ENCODE measurements at places on chromosomes 16 and 17. TPM values are rescaled to one million over a fixed set of nuclear protein-coding genes. Genes with fewer than 3 reads are reported as not detected.

DNA sequence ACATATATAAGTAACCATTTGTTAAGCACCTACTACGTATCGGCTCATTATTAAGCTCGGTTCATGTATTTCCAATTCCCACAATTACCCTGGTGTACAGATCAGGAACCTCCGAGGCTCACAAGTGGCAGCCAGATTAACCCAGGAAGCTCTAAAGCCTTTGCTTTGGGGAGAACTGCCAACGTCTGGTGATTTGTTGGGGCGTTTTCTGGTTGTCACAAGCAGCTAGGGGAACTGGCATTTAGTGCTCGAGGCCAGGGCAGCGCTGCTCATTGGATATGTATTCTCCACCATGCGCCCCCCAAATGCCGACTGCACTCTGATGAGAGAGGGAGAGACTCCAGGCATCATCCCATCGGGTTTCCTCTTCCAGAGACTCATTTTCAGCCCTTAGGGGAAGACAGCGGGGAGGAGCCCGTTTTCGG lies 541 bp downstream of the ZNF18 start:
- DNase-seq, result no peak

DNA sequence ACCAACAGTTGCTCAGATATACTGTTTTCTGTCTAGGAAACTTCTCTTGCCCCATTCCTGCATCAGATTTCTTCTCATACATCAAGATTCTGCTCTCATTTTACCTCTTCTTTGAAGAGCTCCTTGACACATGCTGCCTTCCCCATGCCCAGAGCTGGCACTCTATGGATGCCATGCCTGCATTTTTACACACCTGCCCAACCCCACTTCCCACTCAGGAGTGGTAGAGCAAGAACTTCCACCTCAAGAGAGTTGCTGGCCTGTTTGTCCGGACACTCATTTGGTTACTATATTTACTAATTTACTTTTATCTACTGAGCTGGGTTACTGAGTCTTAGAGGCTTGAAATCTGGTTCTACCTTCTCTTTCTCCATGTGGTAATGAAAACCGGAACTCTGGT lies 98.3 kb upstream of the HLF start:
- DNase-seq, result no peak

DNA sequence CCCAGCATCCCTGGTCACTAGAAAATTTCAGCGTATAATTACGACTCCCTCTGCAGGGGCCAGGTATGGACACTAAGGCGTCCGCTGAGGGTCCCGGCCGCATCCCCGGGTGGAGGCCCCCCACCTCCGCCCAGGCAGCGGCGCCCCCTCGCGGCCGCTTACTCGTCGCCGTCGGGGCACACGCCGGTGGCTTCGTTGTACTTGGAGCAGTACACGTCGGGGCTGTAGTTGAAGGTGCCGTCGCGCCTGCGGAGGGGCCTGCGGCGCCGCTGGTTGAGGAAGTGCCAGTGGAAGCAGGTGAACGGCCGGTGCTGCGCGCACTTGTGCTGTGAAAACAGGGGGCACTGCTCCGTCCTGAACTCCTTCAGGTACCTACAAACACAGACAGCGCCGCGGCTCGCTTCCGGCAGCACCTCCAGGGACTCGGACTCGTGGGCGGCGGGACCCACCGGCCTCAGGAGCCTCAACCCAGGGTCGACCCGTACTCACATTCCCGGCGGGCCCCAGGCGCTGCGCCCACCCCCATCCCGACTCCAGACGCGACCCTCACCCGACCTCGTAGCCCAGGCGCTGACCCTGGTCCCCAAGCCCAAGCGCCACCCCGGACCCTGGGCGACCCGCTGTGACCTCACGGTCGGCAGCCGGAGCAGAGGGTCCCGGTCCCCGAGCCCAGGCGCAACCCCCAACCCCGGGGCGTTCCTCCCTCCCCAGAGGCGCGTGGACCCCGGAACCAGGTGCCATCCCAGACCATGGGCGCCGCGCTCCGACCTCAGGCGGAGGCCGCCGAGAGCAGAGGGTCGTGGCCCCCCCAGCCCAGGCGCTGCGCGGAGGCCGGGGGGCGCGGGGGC lies 596 bp downstream of the UNKL start:
- DNase-seq, result peak; percentile 52

- DNase-seq, result no peak
These were observed 25.9 kb downstream of the PIPOX start for GRCh38 chr17:29068818-29069217.

- DNase-seq, result no peak
These were observed 24.2 kb downstream of the SLC12A3 start for GRCh38 chr16:56889206-56889605.

GRCh38 chr17:75827308-75828075 lies 16.7 kb downstream of the UNC13D start:
- peak; percentile 66 for DNase-seq

- DNase-seq, result no peak
These were observed 641 bp upstream of the NT5C3B start for GRCh38 chr17:41836550-41837196.

GRCh38 chr16:51562891-51563290 lies 411.8 kb upstream of the SALL1 start:
- no peak for DNase-seq

- DNase-seq, result no peak
These were observed 72.9 kb downstream of the METRNL start for GRCh38 chr17:83152227-83152744.

DNA sequence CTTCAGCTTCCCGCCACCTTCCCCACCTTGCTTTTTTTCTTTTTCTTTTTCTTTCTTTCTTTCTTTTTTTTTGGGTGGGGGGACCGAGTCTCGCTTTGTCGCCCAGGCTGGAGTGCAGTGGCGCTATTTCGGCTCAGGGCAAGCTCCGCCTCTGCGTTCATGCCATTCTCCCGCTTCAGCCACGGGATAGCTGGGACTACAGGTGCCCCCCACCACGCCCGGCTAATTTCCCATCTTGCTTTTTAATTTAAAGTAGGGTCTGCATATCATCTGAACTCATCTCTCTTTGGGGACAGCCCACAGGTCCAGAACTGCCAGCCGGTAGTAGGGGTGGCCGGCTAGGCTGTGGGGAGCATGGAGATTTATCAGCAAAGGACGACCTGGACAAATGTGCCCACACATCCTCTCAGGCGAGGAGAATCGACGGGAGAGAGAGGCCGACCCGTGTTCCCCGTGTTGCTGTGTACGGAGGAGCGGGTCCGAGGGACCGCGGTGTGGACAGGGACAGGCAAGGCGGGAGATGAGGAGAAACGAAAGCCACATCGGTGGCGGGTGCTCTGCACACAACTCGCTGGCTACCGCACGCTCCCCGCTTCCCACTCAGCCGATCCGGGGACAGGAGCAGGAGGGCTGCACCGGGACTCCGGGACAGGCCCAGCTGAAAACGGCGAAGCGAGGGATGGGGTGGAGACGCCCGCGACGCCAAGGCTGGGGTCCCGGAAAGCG lies 2.4 kb downstream of the MT1M start:
- no peak for DNase-seq

DNA sequence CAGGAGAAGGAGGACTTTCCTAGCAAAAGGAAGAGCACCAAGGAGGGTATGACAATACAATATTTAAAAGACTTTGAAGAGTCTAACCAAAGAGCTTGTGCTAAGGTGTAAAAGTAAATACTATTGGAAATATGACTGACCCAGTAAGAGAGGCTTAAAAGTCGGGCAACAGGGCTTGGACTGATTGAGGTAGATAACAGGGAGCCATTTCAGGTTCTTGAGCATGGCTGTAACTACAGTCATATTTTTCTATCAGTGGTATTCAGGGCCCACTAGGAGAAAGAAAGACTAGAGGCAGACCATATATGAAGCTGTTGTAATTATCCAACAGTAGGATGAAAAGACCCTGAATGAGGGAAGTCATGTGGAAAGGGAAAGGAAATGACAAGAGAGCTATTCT lies 62.3 kb downstream of the SMURF2 start:
- DNase-seq, result no peak

- no peak for DNase-seq
These were observed 253.7 kb upstream of the HSBP1 start for GRCh38 chr16:83554096-83554495.

DNA sequence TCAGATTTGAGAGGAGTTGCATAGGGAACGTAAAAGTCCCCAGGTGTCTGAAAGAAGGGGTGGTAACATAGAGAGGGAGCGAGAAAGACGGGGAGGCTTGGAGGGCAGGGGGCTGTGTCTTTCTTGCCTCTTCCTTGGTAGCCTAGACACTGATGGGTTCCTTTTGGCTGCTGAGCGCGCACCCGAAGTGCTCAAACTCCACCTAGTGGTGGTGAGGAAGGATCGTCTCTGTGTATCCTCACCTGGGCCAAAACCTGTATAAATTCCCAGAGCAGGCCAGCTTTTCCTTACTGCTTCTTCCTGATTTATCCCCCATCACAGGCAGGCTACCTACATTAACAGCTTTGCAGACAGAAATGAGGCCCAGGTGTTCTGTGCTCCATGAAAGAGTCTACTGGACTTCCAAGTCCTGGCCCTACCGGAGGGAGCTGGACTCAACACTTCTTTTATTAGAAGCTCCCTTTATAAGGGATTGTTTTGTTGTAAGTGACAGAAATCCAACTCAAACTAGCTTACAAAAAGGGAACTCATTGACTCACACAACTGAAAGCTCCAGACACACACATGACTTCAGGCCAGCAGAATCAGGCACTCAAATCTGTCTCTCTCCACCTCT lies 5.5 kb upstream of the SLC25A35 start:
- peak; percentile 57 for DNase-seq

The CNGB1 gene
- total RNA-seq, result not detected

The DPH1 gene
- total RNA-seq, result 58.5 TPM

The KRT36 gene
- not detected for total RNA-seq

The CSH2 gene
- not detected for total RNA-seq

The HIC1 gene
- 60.9 TPM for total RNA-seq
